ENCODE measurements at places on chromosomes 7 and 10.

GRCh38 chr7:8197994-8198698 lies 63.8 kb downstream of the ICA1 start:
- DNase-seq = no peak

- no peak for DNase-seq
These were observed 16.2 kb downstream of the WNT8B start for GRCh38 chr10:100479037-100479436.

DNA sequence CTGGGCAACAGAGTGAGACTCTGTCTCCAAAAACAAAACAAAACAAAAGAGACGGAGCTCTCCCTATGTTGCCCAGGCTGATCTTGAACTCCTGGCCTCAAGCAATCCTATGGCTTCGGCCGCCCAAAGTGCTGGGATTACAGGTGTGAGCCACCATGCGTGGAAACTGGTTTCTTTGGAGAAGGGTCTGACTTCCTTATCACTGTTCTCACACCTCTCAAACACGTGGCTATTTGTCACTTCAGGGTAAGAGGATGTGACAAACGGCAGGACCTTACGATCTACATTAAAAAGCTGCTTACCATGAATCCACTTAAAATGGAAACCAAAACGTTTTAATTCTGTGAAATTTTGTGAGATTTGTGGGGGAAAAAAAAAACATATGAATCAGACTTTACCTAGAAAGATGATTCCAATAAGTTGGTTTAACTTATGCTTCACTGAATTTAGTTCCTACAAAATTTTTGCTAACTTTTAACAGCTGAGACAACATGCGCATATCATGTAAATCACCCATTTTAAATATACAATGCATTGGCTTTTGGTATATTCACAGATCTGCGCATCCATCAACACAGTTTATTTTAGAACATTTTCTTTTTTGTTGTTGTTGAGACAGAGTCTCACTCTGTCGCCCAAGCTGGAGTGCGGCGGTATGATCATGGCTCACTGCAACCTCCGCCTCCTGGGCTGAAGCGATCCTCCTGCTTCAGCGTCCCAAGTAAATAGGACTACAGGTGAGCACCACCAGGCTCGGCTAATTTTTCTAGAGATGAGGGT lies 18.7 kb upstream of the FOXK1 start:
- DNase-seq = no peak

DNA sequence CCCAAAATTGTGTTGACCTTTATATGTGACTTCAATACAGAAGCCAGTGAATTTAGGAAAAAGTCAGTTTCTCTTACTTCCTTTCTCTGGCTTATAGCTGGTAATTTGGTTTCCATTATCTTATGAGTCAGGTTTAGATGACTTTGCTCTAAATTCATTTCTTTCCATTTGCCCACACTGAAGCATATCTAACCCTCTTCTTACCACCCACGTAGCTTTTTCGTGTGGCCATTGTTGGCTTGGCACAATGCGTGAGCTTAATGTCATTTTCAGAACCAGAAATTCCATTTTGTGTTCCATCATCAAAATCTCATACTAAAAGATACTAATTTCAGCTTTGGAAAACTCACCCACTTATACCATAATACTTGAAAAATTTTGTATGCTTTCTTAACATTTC lies 271.2 kb downstream of the INHBA start:
- DNase-seq = no peak

DNA sequence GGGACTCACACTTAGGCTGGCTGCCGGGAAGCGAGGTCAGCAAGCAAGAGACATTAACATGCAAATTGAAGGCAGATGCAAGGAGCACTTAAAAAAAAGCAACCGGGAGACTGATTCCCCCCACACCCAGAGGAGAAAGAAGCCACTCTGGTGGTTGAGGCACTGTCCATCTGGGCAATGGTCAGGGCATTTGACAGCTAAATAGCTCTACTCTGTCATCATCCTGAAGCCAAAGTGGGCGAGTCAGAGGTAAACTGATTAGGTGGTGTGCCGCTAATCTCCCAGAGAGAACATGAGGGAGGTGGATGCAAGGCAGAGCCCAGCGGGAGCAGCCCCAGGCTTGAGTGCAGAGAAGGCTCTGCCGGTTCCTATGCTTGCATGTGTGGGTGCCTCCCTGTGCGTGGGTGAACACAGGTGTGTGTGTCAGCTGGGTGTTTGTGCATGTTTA lies 100.6 kb downstream of the PLXNA4 start:
- no peak for DNase-seq

DNA sequence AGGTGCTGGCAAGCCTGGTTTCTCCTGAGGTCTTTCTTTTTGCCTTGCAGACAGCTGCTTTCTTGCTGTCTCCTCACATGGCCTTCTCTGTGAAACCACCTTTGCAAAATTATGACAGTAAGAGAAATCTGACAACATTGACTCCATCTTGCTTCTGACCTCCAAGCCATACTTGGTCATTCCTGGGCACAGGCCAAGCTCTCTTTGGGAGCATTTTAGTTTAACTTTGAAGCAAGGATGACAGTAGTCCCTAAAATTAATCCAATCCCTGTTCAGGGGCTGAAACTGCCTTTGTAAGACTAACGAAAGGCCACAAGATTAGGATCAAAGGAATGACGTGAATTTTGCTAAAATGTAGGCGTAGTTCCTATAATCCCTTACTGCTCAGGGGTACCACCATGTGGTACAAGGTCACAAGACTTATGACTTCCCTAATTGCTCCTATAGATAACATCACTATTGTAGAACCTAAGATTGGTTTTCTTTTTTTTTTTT lies 25.1 kb upstream of the NRBF2 start:
- DNase-seq = no peak

GRCh38 chr7:158911145-158911544 lies 54.8 kb downstream of the DYNC2I1 start:
- DNase-seq = no peak

- no peak for DNase-seq
These were observed 51.8 kb downstream of the VWDE start for GRCh38 chr7:12351843-12352242.

DNA sequence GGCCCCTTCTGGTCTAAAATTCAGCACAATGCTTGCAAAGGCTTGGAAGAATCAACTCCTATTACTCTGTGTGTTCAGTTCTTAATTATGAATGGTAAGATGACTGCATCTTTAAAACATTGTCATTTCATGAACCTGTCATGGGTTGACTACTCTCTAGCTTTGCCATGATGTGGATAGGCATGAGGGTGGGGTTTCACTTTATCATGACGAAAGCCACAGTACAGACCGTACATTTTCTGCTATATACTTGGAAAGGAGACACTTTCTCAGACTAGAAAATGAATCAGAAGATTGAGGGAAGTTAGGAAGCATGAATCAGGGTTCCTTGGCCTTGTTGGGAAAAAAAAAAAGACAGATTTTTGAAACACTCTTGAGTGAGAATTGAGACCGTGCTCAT lies 19.7 kb upstream of the MSRB2 start:
- DNase-seq = no peak

DNA sequence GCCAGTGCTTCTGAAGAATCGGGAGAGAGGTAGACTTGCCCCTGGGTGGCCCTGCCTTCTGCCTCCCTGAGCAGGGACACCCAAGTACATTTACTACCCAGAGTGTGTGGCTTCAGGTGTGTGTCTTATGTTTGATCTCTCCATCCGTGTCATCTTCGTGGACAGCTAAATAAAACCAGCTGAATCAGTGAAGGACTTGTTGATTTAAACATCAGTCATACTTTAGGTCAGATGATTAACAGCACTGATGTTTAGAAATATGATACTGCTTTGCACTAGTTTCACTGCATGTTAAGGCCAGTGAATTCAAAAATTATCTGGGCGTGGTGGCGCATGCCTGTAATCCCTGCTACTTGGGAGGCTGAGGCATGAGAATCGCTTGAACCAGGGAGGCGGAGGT lies 4.0 kb downstream of the MTG1 start:
- no peak for DNase-seq

DNA sequence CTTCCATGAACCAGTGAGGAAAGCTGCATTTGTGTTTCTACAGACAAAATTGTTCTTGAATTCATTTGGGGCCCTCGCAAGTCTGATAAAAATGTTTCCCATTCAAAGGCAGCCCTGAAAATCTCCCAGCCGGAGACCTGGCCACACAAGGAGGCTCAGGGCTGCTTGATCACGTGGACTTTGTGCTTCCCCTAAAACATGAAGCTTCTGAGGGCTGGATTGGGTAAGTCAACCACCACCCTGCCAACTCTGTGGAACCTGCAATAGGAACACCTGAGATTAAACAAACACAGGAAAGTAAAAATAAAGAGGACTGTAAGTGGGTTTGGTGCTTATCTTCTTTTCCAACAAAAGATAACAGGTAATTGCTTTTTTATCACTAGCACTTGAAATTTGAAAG lies 133.8 kb downstream of the C10orf90 start:
- no peak for DNase-seq

DNA sequence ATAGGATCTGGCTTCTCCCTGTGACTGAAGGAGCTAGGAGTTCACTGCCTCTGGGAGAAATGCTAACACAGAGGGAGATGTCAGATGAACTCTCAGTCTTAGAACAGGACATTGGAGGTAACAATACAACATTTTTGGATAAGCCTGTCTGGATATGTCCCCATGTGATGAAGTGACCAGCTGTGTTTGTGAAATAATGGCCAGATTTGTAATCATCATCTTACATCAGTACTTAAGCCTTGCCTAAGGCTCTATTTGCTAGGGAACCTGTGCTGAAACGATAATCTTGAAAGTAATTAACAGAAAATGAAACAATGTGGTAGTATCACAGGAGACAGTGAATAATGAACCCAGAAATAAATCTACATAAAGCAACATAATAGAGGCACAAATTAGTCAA lies 56.2 kb downstream of the CRPPA start:
- DNase-seq = no peak

- no peak for DNase-seq
These were observed 25.7 kb upstream of the ADD3 start for GRCh38 chr10:109982123-109982522.

- DNase-seq = no peak
These were observed 72.0 kb upstream of the VKORC1L1 start for GRCh38 chr7:65800890-65801341.
